ENCODE measurements at places on chromosomes 1 and 21. TPM values are rescaled to one million over a fixed set of nuclear protein-coding genes. Genes with fewer than 3 reads are reported as not detected.

The LCE4A gene
- not detected for total RNA-seq

- H3K27me3 ChIP-seq: no peaks in the 10 kb centered on the region
- no peak for DNase-seq
- no peak overlapping the region for H3K27ac ChIP-seq
- no peak overlapping the region for H3K4me3 ChIP-seq
Measured at GRCh38 chr1:28110555-28110954, 22.1 kb upstream of the EYA3 start.

The DISC1 gene
- 16.0 TPM for total RNA-seq

The NBPF1 gene
- 55.6 TPM for total RNA-seq

GRCh38 chr1:1050577-1051052, 23.5 kb downstream of the RNF223 start:
- H3K27ac ChIP-seq: no peak overlapping the region
- no peak overlapping the region for H3K4me3 ChIP-seq
- H3K36me3 ChIP-seq: peaks cover 13% of the 10 kb centered on the region
- no peaks in the 10 kb centered on the region for H3K4me1 ChIP-seq
- no peaks in the 10 kb centered on the region for H3K27me3 ChIP-seq

- H3K4me3 ChIP-seq: no peak overlapping the region
- no peaks in the 10 kb centered on the region for H3K27me3 ChIP-seq
- H3K36me3 ChIP-seq: no peaks in the 10 kb centered on the region
- no peak overlapping the region for H3K27ac ChIP-seq
- H3K4me1 ChIP-seq: no peaks in the 10 kb centered on the region
Measured at GRCh38 chr1:213751064-213751397, 236.7 kb upstream of the PROX1 start.

The OR2T2 gene
- total RNA-seq: not detected

GRCh38 chr1:33763406-33763805, 100.5 kb upstream of the HMGB4 start:
- H3K4me3 ChIP-seq: no peak overlapping the region
- peak; percentile 59 for DNase-seq
- H3K27me3 ChIP-seq: no peaks in the 10 kb centered on the region
- H3K4me1 ChIP-seq: no peaks in the 10 kb centered on the region
- no peaks in the 10 kb centered on the region for H3K36me3 ChIP-seq
- H3K27ac ChIP-seq: no peak overlapping the region

DNA sequence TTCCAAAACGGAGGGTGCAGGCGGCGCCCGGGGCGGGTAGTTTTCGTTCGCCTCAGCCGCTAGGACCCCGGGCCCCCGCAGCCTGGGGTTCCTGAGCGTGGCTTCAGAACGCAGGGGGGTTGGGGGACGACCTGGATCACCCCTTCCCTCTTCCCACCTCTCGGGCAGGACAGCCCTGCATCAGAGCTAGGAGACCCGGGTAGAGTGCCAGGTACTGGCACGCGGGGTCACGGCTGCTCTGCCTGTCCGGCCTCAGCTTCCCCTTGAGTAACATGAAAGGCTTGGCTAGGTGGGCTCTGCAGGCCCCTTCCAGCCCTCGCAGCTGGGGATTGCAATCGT, 484 bp downstream of the DFFB start:
- H3K36me3 ChIP-seq: peaks cover 2% of the 10 kb centered on the region
- no peak overlapping the region for H3K27ac ChIP-seq
- no peak for DNase-seq
- H3K4me3 ChIP-seq: peak overlapping the region; percentile 93
- no peaks in the 10 kb centered on the region for H3K27me3 ChIP-seq

DNA sequence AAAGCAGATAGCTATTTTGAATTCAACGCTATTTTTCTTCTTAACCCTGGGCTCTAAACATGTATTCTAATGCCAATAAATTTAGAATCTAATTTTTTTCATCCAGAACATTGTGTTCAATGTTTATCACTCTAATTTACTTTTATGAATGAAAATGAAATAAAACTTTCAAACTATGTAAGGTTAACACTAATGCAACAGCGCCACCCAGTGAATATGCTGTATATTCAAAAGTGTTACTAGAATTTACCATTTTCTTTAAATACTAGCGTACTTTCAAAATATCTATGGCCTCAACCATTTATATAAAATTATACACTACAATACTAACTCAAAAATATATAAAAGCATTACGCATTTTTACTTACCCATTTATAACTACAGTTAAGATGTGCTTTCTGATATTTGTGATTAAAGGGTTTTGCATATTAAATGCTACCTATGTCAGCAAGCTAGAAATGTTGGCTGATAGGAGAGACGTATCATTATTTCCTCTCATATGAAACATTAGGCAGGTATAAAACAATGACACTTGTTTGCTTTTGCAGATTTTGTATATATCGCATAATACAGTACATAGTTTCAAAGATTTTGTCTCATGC, 5.9 kb upstream of the NUF2 start:
- no peaks in the 10 kb centered on the region for H3K36me3 ChIP-seq
- no peaks in the 10 kb centered on the region for H3K27me3 ChIP-seq
- no peak overlapping the region for H3K4me3 ChIP-seq

The KRTAP21-3 gene
- not detected for total RNA-seq

DNA sequence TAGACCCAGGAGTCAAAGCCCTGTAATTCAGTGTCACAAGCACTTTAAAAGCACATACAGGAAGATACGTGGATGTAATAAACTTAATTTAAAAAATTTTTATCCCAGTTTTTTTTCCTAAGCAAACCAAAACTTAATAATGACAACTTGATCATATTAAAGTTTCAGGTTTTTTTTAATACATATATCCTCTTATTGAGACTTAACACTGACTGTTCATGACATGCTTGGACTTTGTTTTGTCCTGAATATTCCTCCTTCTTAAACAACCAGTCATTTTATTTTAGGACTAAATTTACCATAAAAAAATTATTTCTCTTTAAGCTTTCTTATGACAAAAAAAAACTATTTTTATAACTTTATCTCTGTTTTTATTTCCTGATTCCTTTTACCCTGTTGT, 64.1 kb downstream of the WDR4 start:
- no peak for DNase-seq
- H3K4me3 ChIP-seq: no peak overlapping the region
- H3K27me3 ChIP-seq: peaks cover 31% of the 10 kb centered on the region
- H3K4me1 ChIP-seq: no peaks in the 10 kb centered on the region

GRCh38 chr1:37865348-37866120, 6.1 kb upstream of the MTF1 start:
- peaks cover 2% of the 10 kb centered on the region for H3K4me1 ChIP-seq
- no peak for DNase-seq
- peaks cover 39% of the 10 kb centered on the region for H3K36me3 ChIP-seq
- no peak overlapping the region for H3K27ac ChIP-seq

- no peaks in the 10 kb centered on the region for H3K27me3 ChIP-seq
- H3K4me1 ChIP-seq: peaks cover 55% of the 10 kb centered on the region
- H3K36me3 ChIP-seq: peaks cover 3% of the 10 kb centered on the region
- DNase-seq: no peak
Measured at GRCh38 chr1:246613096-246613758, 47.0 kb downstream of the CNST start.

DNA sequence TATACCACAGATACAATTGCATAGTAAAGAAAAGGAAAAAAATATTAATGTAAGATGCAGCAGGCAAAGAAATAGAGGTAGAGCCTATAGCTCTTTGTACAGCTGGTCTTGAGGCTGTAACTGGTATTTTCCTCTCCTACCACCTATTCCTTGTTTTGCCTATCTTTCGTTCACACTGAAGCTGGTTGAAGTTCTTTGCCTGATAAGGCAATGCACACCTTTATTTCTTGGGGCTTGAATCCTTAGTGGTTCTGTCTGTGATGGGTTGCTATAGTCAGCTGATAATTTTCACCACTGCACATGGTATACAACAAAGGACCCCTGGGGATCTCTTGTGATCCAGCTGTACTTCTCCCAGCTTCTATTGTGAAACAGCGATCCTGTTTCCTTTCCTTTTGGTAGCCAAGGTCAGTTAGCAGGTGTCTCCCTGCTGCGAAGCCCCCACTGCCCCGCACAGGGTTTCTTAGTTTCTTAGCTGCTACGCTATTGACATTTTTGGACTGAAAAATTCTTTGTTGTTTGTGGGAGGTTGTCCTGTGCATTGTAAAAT, 9.9 kb upstream of the TSNAX start:
- DNase-seq: no peak
- no peak overlapping the region for H3K4me3 ChIP-seq
- H3K27me3 ChIP-seq: peaks cover 24% of the 10 kb centered on the region
- H3K27ac ChIP-seq: no peak overlapping the region
- H3K36me3 ChIP-seq: no peaks in the 10 kb centered on the region

The DSCAM gene
- total RNA-seq: not detected

Data from osteocyte (in vitro differentiated cells).